ENCODE measurements at places on chromosomes 7 and 10.

DNA sequence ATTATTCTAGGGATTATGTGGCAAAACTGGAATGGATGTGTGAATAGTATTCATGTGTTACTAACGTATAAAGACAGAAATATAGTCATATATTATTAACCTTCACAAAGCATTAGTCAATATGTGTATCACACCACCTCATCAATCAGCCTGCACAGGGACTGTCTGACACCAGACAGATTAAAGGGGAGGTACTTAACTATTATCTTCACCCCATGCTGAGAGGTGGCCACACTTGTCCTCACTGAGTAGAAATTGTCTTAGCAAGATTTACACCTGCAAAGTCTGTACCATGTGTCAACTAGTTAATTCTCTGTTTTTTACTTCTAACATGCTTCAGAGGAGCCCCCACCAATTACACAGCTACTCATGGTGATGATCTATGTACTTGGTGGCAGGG is 146.3 kb upstream of the LRGUK start:
- no peak for DNase-seq

DNA sequence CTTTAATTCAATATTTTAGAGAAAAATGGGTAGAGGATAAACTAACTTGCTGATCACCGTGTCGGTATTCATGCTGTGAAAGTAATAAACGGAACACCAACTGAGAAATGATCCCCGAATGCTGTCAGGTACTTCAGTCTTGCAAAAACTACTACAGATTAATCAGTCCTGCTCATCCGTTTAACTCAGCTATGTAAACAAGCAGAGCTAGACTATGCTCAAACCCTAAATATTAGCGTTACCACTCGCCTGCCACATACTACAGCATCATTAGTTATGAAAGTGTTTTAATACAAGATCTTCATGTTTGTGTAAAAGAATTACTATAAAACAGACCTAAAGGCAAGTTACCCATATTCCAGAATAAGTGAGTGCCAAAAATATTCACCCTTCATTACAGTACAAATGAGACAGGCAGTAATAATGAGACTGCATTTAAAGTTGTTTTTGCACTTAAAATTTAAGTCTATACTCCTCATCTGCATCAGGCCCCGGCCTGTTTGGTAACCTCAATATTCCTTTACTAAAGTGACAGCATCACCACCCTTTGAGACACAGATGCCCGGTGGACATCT is 952 bp downstream of the DNMBP start:
- no peak for DNase-seq

DNA sequence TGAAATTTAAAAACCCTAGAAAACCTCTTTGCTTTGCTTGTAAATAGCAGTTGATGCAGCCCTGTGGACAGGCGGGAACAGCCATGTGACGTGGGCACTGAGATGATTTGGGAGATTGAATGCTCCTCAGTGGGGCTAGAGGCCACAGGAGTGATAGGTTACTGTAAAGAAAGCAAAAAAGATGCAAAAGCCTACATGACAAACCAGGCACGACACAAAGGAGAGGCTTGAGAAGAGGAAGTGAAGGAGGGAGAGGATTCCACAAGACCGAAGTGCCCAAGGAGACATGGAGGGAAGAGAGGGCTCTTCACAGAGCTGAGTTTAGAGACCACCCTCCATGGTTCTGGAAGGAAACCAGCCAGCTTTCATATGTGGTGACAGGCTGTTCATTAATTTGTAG is 25.7 kb downstream of the IKZF1 start:
- no peak for DNase-seq

GRCh38 chr7:117448655-117449054 is 21.4 kb upstream of the ASZ1 start:
- DNase-seq: no peak

DNA sequence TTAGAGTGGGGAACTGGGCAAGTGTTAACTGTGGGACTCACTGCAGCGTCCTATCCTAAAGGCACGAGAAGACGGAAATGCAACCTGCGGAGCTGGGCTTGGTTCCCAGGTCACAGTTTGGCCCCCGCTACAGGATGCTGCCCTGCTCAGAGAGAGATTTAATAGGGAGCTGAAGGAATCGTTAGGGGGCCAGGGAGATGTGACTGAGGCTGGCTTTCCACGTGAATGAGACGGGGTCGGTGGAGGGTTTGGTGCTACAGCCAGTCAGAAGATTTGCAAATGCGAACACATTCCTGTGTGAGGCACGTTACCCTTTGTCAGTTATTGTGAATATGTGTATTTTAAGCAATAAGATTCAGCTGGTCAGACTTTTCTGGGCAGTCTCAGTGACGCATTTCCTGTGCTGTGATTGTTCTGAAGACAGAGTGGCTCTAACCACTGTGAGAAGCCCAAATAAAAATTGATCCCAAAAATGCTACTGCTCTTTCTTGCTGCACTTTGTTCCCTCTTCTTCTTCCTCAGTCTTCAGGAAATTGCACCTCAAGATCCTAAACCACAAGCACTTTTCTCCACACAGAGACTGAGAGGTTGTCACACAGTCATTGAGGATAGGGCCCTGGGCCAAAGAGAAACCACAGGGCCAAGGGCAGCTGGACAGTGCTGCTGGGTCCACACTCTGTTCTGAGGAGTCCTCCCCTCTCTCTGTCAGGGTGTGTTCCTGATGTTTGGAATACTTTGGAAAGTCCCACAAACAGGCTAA is 21.2 kb downstream of the CYP17A1 start:
- DNase-seq: no peak

DNA sequence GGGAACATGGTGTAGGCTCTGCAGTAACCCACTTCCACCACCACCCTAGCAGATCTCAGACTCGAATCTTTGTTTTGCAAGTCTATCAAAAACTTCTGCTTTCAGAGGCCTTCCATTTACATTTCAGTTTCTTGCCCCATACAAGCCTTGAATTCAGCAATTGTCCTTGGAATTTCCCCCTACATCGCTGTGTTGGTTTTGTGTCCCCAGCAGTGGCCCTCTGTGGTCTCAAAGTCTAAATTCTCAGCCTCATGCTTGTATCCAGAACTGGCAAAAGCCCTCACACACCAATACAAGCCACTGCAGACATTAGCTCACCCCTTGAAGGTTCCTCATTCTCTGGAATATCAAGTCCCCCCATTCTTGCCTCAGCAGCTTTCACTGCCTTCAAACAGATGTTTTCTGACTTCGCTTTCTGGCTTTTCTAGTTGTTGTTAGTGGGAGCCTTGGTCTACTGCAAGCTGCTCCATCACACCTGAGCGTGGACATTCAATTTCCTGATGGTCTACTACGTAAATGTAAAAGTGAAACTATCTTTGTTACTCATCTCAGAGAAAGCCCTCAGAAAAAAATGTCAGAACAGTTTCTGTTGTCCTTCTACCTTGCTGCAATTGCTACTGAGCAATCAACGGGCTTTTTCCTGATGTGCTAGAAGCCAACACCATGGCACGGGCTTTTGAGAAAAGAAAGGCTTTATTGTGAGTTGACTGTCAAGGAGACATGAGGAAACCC is 1.8 kb upstream of the NUB1 start:
- DNase-seq: no peak

GRCh38 chr10:8104721-8105120 is 50.2 kb downstream of the GATA3 start:
- DNase-seq: no peak

GRCh38 chr7:107564553-107565298 is 955 bp downstream of the DUS4L start:
- DNase-seq: no peak

- DNase-seq: no peak
Observed at GRCh38 chr7:73330772-73331171, 2.8 kb downstream of the FKBP6 start.

DNA sequence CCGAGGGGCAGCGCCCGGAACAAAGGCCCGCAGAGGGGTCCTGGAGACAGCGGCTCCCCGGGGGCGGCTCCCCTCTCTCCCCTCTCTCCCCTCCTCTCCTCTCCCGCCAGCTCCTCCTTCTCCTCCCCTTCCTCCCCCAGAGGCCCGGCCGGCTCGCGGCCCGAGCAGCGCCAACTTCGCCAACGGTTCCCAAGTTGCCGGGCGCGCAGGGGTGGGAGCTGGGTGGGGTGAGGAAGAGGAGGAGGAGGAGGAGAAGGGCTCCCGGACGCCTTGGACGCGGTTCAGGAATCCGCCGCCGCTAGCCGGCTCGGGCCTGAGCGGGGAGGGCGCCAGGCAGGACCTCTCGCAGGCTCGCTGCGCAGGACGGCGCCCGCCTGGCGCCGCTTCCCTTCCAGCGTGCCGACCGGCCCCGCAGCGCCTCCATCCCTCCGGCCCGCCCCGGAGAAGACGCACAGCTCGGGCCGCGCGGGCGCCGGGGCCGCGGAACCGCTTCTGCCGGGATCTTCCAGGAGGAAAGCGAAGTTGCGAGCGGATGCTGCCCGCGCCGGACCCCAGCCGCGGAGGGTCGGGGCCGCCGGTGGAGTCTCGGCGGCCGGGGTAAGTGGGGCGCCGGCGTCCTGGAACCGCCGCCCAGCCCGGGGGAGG is at the start of gene CHST3:
TSS of gene CHST3 (plus strand) at position 298 of the 645 bp plus-strand sequence. CDS start 41,448 bp downstream, outside the sequence.
- peak; percentile 42 for DNase-seq

DNA sequence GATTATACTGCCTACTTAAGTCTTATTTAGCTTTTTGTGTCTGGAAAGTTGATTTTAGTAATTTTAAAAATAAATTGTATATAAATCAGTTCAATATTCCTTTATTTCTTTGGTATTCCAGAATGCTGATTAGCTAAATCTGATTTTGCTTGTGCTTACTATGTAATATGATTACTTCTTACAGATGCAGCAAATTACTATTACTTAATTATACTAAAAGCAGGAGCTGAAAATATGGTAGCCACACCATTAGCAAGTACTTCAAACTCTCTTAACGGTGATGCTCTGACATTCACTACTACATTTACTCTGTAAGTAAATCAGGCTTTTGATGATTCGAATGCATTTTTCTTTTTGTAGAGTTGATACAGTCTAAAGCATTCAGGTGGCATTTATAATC is 34.0 kb downstream of the ANLN start:
- DNase-seq: no peak

- no peak for DNase-seq
Observed at GRCh38 chr7:157668884-157669767, 332.3 kb downstream of the DNAJB6 start.

DNA sequence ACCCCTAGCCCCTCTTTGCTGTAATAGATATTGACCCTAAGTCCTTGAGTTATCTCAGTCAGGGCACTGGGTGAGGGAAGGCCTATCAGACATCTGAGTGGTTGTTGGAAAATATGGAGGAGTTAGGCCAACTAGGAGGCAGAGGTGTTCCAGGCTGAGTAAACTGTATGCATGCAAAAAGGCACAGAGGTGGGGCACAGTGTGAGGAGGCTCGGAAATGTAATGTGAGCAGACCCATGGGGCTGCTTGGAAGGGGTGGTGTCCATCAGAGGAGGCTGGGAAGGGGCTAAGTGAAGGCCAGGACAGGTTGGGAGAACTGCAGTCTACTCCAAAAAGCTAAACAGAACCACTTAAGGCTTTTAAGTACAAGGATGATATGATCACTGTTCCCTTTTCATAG is 323.2 kb upstream of the BMPER start:
- no peak for DNase-seq

DNA sequence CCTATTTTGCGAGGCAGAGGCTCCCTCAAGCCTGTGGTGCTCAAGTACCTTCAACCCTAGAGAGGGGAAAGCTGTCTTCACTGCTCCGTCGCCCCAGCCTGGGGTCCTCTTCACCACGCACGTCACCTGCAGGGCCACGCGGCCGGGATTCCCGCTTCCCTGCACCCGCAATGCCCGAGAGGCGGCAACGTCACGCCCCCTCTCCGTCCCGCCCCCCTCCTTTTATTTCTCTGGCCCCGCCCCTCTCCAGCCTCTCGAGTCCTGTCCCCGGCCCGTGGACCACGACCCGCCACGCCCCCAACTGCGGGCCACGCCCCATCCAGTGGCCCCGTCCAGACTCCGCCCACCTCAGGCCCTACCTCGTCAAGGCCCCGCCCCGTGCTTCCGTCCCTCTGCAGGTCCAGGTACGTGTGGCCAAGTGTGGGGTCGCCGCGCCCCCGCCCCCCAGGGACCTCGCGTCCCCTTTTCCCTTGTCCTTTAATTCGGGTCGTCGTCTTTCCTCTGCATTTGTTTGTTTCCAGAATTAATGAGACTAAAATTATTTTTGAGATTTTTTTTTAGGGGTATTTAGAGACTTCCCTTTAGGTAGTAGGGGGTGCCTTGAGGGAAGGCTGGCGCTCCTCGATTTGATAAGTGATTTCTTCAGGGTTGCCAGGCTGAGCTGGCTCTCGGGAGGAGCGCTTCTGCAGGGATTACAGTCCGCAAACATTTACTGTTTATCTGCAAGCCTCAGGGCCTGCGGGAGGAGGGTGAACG is 69.8 kb upstream of the BAIAP2L1 start:
- peak; percentile 58 for DNase-seq

- peak; percentile 9 for DNase-seq
Observed at GRCh38 chr10:24701447-24701846, 22.2 kb downstream of the ARHGAP21 start.

GRCh38 chr10:113103131-113103840 is 153.2 kb downstream of the TCF7L2 start:
- no peak for DNase-seq

All from stimulated activated CD4-positive, alpha-beta T cell treated with anti-CD3 and anti-CD28 coated beads, Interleukin-15, amount 100 ng/mL, for 24 hours (primary cell).